GM23338 (cell line): ENCODE measurements at places on chromosomes 5 and 9.
A peak's percentile ranks its signal among the peaks of the same experiment; 100 is the strongest.

DNA sequence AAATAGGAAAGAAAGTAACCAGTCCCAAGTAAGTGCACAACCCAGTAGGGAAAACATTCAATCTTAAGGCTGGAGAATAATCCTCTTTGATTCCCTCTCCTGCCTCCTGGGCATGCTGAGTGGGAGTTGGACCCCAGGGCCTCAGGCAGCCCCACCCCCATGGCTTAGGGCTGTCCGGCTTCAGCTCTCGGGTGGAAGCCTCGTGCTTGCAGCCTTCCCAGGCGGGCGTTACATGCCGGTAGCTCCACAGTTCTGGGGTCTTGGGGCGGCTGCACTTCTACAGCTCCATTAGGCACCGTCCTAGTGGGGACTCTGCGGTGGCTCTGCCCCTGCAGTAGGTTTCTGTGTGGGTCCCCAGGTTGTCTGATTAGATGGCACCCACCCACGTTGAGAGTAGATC is 10.1 kb downstream of the GLIPR2 start:
- DNase-seq, result no peak

GRCh38 chr5:79499640-79500273 is 14.2 kb downstream of the HOMER1 start:
- no peak for DNase-seq

- DNase-seq, result peak; percentile 76
These were observed 27.0 kb upstream of the ALDOB start for GRCh38 chr9:101462558-101462957.

DNA sequence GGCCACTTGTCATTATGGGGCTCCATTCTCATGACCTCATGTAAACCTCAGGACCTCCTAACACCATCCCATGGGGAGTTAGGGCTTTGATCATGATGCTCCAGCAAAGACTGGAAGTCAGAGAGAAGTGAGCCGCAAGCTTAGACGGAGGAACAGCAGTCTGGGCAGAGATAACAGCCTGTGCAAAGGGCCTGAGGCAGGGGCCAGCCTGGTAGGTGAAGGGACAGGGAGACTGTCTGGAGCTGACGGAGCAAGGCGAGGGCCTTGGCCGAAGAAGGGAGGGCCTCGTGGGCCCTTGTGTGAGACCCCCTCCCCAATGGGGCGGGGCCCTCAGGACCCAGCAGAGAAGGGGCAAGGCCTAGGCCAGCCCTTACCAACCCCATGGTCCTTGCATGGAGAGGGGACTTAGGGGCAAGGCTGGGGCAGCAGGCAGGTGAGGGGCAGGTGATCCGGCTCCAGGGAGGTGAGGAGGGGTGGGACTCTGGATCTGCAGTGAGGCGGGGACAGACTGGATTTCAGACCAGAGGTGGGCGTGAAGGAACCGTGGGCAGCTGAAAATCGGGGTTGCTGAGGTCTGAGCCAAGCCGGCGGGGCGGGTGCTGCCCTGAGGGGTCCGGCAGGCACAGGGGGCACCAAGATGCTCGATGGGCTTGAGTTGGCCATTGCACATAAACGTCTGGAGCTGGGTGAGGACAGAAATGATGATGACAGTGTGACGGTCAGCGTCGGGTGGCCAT is 17.4 kb downstream of the GPSM1 start:
- no peak for DNase-seq

- DNase-seq, result no peak
These were observed 650 bp downstream of the GPR107 start for GRCh38 chr9:130054325-130054786.

DNA sequence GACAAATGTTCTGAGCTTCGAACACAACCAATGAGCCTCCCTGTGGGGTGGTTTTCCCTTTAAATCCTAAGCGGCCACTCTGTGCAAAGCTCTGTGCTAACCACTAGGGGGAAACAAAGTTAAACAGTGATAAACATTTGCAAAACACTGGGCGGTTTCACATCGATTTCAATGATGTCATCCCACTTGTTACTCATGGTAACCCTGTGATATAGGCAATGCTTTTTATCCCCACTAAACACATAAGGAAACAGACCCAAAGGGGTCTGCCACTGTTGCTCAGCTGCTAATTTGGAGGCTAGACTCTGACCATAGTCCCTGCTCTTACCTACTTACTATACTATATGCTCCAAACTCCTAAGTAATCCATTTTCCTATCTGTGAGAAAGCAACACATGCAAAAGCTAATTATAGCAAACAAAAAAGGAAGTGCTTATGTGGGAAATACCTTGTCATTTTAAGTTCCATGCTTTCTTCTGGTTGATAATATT is 57.3 kb downstream of the PTPN3 start:
- DNase-seq, result peak; percentile 95

GRCh38 chr5:141780952-141781781 is 97.0 kb downstream of the PCDH1 start:
- no peak for DNase-seq

- peak; percentile 70 for DNase-seq
These were observed 135.6 kb downstream of the LIFR start for GRCh38 chr5:38420691-38421390.

- no peak for DNase-seq
These were observed 137.3 kb upstream of the ACO1 start for GRCh38 chr9:32247168-32247567.

GRCh38 chr5:96447949-96448348 is 14.9 kb upstream of the PCSK1 start:
- DNase-seq, result no peak

DNA sequence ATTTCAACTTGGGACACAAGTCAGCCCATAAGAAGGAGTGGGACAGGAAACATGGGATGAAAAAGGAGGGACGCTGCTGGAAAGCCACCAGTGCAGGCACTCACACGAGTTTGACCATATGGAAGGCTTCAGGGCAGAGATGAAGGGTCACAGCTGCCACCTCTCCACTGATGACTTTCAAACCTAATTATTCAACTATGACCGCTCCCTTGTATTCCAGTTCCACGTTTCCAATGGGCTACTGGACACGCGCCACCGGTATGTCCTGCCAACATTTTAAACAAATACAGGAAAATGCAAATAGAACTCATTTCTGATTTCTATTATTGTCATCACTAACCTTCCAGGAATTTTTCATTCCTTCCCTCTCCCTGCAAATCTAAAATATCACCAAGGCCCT is 134.7 kb downstream of the SLC1A3 start:
- DNase-seq, result no peak

DNA sequence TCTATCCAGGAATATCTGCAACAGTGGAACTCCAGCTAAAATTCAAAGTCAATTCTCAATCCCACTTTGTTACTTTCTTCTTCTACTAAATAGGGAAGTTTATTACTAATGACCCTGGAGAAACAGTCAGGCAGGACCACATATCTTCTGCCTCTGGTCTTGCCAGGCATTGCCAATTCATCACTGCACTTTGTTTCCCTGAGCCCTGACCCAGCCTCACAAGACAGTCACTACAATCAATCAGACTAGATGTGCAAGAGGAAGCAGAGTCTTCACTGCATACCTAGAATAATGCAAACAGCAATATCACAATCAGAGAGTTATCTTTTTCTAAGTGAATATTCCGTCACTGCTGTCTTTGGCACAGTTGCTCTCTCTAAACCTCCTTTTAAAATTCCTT is 74.9 kb upstream of the GAS1 start:
- no peak for DNase-seq

DNA sequence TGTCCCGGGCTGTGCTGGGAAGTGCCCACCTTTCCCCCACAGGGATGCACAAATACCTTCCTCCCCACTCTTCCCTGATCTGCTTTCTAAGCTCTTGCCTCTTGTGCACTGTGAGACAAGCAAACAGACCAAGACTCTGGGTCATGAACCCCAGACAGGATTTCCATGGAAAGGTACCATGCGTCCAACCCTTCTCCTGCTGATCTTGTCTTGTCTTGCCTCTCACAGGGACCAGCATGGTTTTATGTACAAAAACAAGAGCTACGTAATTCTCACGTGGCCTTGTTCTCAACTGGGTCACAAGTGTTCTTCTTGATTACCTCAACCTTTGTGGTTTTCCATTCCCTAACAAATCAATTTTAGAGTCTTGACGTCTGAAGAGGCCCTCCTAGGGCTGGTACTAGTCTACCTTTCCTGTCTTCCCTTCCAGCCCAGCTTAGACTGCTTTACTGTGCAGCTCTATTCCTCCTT is 176.5 kb upstream of the MAP3K1 start:
- DNase-seq, result no peak

GRCh38 chr5:176818391-176819098 is 8.2 kb downstream of the UNC5A start:
- DNase-seq, result no peak

DNA sequence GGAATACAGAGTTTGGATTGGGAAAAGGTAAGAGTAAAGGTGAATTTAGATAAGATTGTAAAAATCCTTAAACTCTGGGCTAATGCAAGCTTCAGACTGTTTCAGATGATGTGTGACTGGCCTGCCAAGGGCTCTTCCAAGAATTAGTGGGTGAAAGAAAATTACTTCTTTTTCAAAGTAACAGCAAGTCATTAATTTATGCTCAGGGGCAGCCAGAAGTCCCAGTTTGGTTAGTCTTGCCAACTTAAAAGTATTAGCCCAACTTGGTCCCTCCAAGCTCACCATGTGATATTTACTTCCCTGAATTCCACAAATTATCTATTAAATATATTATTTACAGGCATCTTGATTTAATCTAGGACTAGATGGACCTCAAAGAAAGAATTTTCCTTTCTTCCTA is 947.8 kb downstream of the NR2F1-AS1 start:
- no peak for DNase-seq

DNA sequence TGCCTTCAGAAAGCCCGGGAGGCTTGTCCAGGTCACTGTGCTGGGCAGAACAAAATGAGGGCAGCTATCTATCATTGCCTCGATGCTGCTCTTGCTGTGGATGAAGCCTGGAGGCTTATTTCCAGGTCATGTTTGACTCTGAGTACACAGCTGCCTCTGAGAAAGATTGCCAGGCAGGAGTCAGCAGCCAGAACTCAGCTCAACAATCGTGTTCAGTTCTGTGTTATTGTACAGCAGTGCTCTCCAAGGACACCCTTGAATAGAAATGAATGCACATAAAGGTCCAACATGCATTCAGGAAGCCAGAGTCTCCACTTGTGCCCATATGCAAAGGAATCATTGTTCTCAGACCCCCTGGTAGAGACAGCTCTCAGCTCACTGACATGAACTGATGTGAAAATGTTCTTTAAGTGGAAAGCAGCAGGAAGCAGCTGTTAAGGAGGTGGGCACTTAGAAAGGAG is 61.7 kb upstream of the ZFR start:
- no peak for DNase-seq

- DNase-seq, result peak; percentile 83
These were observed 32.0 kb upstream of the TTLL11 start for GRCh38 chr9:122125158-122125508.

- peak; percentile 15 for DNase-seq
These were observed 18.7 kb upstream of the ICE1 start for GRCh38 chr5:5403741-5404140.

DNA sequence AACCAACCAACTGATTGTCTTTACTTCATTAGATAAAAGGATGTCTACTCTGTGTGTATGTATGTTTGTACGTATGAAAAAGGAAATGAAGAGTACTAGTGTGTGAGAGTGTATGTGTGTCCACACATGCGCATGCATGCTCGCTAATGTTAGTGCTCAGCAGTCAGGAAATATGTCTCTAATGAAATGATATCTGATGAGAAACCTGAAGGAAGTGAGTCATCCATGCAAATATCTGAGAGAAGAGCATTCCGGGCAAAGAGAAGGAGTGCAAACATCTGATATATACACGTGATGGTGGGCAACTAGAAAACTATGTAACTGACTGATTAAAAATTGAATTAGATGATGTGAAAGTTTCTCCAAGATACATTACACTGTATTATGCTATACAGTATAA is 29.6 kb upstream of the UGCG start:
- DNase-seq, result no peak

- DNase-seq, result no peak
These were observed 27.5 kb downstream of the PTGES2 start for GRCh38 chr9:128099932-128100491.

DNA sequence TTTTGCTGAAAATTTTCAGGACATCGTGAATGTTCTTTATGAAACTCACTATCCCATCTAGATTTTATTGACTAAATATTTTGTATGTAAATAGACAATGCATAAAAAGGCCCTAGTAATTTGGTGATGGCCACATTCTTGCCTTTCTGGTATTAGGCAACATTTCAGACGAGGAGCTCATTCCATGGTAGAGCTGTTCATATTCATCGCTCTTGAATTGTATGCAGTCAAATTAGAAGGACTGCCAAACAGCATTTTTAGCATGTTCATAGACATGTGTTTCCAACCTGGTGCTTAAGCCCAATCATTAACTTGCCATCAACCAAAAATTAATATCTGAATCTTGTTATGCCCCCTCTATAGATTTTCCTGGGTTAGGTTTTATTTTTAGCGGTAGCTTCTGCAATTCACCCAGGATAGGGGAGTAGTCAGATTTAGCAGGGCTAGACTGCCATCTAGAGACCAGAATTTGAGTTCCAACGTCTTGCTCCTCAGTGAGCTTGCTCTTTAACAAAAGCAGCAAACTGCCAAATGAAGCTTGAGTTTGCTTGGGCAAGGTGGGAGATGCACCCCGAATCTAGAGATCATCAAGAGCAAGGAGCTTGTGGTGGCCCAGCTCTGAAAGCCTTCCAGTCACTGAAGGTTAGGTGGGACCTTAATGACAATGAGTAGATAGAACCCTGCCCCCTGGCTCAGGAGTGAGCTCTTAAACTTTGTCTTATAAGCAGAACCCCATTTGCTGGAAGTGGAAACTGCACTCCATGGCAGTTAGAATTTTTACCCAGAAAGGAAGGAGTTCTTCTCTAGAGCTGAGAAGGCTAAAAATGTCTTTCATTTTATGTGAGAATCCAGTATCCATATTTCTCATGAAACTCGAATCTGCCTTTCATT is 456.2 kb downstream of the RASEF start:
- DNase-seq, result peak; percentile 88

GRCh38 chr9:134213881-134214341 is 49.5 kb upstream of the RNU6ATAC start:
- no peak for DNase-seq

DNA sequence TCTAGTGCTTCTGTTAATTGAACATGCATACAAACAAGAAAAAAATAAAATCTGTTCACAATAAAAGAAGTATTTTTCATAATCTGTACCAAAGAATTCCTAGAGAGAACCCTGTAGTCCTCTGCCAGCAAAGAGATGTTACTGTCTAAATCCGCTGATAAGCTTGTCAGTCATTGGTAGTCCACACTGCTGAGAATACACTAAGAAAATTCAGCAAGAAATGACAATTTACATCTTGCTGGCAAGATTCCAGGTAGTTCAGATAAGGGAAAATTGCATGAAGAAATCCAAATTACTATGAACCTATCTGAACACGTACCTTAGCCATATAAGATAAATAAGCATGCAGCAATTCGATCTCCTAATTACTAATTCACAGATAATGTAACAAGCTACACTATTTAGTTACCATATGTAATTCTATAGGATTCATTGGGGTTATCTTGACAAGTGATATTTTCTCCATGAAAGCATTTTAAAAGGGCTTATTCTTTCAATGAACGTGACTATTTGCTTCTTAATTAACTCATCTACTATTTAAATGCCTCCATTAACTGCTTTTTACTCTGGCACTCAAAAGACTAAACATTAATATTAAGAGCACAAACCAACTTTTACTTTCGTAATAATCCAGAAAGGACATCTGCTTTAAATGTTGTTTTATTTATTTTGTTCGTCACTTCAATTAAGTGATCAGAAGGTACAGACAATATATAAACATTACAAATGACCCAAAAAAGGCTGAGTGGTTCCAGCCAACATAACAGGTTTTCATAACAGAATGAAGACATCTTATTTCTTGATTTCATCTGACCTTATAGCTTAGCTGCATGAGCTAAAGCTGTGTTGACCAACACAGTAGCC is 9.7 kb downstream of the MPDZ start:
- no peak for DNase-seq
